Panc1 (cell line): ENCODE measurements at places on chromosomes 1 and 21. TPM values are rescaled to one million over a fixed set of nuclear protein-coding genes. Genes with fewer than 3 reads are reported as not detected.

Gene C4BPB
- total RNA-seq = 0.62 TPM

- DNase-seq = no peak
- H3K27ac ChIP-seq = no peak overlapping the region
- H3K4me3 ChIP-seq = no peak overlapping the region
These were observed 6.1 kb downstream of the EFNA4 start for GRCh38 chr1:155069551-155070157.

- DNase-seq = no peak
- H3K4me1 ChIP-seq = no peaks in the 10 kb centered on the region
- H3K36me3 ChIP-seq = no peaks in the 10 kb centered on the region
- no peak overlapping the region for H3K4me3 ChIP-seq
- no peaks in the 10 kb centered on the region for H3K27me3 ChIP-seq
- H3K27ac ChIP-seq = no peak overlapping the region
These were observed 246.0 kb upstream of the AJAP1 start for GRCh38 chr1:4408380-4408779.

GRCh38 chr1:160681066-160681890, 30.3 kb downstream of the CD48 start:
- DNase-seq = peak; percentile 25
- no peaks in the 10 kb centered on the region for H3K4me1 ChIP-seq
- no peaks in the 10 kb centered on the region for H3K36me3 ChIP-seq
- peaks cover 17% of the 10 kb centered on the region for H3K27me3 ChIP-seq
- H3K4me3 ChIP-seq = no peak overlapping the region

DNA sequence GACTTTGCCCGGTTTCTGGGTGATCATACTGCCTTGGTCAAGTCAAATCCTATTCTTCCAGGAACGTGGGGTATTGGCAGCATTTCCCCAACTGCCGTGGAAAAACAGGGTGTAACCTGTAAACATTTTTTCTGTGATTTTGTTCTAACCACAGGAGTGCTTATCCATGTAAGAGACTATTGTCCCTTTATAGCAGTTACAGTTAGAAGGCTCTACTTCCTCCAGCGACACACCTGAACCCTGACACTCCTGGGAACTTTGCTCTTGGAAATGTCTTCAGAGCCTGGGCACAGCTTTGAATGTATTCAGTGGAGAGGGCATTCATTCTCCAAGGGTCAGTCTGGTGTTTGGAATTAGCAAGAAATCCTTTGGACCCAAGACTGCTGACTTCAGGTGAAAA, 26.4 kb upstream of the ARHGEF10L start:
- H3K27ac ChIP-seq = no peak overlapping the region
- H3K4me3 ChIP-seq = no peak overlapping the region
- H3K27me3 ChIP-seq = no peaks in the 10 kb centered on the region
- H3K36me3 ChIP-seq = no peaks in the 10 kb centered on the region
- DNase-seq = no peak

Gene CRNN
- total RNA-seq = not detected

Gene SPRR2B
- not detected for total RNA-seq

Gene HAX1
- total RNA-seq = 110 TPM

- H3K36me3 ChIP-seq = no peaks in the 10 kb centered on the region
- no peak overlapping the region for H3K4me3 ChIP-seq
- DNase-seq = no peak
These were observed 209.2 kb upstream of the DAB1 start for GRCh38 chr1:57633056-57633455.

Gene PPFIA4
- 1.9 TPM for total RNA-seq

Gene NTNG1
- total RNA-seq = 0.13 TPM

Gene CITED4
- total RNA-seq = 145 TPM

Gene CDC7
- 30.1 TPM for total RNA-seq

Gene FAM78B
- total RNA-seq = 0.41 TPM
